ENCODE measurements at places on chromosomes 7 and 10.

- peak; percentile 85 for DNase-seq
Measured at GRCh38 chr7:42831006-42831717, 80.7 kb downstream of the C7orf25 start.

GRCh38 chr10:43340619-43341018 is 30.8 kb upstream of the FXYD4 start:
- DNase-seq = peak; percentile 73

DNA sequence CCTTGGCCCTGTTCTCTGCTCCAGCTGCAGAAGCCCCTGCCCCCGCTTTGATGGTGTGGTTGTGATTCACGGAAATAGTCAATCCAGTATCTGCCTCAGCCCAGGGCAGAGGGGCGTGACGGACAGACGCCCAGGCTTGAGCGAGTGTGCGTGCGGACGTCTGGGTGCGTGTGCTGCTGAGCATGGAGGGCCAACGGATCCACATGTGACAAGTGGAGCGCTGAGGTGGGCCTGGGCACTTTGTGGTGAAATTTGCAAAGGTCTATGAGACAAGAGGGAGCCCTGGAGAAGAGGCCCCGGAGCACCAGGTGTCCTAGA is 94.4 kb downstream of the WDR37 start:
- DNase-seq = no peak

DNA sequence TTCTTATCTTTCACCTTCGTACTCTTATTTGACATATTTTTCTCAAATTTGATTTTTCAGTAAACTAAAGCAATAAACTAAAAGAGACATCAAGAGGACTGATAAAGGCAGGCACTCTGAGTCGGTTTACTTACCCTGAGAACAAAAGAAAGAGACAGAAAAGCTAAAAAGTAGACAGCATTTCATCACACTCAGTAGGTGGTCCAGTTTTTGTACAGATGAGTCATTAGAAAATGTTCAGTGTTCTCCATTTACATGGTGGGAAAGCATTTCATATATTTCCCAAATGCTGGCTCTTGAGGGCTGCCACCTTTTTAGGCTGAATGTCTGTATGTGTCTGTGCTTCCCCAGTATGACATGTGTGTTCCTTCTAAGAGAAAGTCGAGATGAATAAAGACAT is 52.7 kb downstream of the NHLRC2 start:
- DNase-seq = peak; percentile 34

Data from fibroblast of lung (primary cell).